ENCODE measurements at places on chromosomes 1 and 21.

DNA sequence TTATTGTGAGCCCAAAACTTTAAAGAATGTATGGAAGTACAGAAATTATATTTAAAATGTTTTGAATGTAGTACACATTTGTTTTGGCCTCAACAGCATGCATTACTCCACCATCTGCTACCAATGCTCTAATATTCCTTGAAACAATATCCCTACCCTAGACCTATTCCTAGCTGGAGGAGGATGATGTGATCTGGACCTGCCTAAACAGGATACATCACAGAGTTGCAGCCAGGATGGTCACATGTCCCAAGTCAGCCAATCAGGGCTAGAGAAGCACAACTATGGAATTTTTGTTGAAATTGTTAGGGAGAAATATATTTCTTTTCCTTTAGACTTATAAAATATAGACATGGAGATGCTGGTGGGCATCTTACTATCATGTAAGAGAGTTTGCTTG lies 623.3 kb upstream of the NR5A2 start:
- DNase-seq = no peak

GRCh38 chr21:29256126-29256910 lies 42.4 kb upstream of the BACH1 start:
- DNase-seq = no peak

DNA sequence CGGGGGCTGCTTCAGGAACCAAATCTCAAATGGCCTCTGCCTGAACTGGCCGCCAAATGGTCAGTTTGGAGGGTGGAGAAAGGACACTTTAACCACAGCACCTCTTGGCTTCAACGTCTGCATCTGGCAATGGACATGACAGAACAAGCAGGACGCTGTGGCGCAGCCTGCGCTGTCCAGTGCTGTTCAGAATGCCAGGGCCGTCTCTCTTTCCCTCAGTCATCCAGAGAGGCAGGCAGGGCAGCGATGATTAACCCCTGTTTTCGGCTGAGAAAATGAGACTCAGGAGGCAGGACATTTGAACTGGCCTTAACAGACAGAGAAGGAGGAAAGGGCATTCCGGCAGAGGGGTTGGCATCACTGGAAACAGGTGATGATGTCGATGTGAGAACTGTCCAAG lies 48.6 kb downstream of the GLIS1 start:
- no peak for DNase-seq

DNA sequence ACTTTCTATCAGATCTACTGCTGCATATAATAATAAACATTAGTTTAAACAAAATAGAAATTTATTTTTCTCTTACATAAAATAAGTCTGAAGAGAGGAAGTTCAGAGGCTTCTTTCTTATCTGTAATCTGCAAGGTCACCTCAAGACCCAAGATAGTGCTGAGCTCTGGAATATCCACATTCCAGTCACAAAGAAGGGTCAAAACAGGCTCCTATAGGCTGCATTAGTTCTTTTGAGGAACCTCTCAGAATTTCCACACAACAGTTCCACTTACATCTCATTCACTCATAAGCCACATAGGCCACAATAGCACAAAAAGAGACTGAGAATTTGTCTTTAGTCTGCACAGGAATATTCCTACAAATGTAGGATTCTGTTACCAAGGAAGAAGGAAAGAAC lies 15.4 kb downstream of the DYNLT5 start:
- no peak for DNase-seq

GRCh38 chr1:244381878-244382565 lies 69.7 kb downstream of the ADSS2 start:
- DNase-seq = no peak

DNA sequence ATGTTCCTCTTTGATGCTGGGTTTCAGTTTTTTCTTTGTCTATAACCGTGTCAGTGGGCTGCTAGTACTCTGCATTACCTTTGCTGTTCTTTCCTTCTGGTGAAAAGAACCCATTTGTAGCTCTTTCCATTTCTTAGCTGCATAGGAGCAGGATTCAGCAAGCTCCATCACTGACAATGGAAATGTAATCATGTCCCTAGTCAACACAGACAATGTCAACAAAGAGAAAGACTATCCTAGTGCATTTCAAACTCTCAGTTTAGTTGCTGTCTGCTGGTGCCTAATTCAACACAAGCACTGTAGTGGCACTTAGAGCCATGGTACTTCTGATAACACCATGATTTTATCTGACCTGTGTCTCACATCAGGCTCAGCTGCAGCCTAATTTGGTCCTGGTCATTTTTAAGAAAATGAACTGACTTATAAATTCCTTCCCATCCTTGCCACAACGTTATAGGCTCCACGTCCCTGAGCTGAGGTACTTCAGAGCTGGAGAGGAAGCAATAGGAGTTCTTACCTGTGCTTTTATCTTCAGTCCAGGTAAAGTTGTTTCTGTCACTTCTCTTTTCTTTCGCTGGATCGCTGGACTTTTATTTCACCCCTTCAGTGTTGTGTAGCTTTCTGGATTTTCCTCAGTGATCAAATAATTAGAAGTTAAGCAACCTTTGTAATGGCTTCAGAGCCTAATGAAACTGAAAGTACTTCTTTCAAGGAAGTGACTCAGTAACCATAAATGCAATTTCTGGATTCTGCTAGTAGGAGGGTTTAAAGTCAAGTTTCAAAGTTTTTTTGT lies at the start of gene GBP3:
Gene GBP3, minus strand, starts transcription at position 700 of the 793 bp plus-strand sequence. CDS start 2,145 bp downstream, outside the sequence.
- DNase-seq = no peak

GRCh38 chr1:11558276-11558675 lies 79.3 kb downstream of the DISP3 start:
- DNase-seq = no peak

GRCh38 chr1:76269155-76269554 lies 194.6 kb downstream of the ST6GALNAC3 start:
- no peak for DNase-seq

Measured in activated T-cell treated with anti-CD3 and anti-CD28 coated beads for 48 hours (primary cell).